Stimulated activated CD4-positive, alpha-beta T cell treated with anti-CD3 and anti-CD28 coated beads, Interleukin-1b, Interleukin-23, amount 100 ng/mL, for 1 hour (primary cell): ENCODE measurements at places on chromosomes 7 and 10.

GRCh38 chr7:150824379-150825177 is 24.0 kb downstream of the TMEM176A start:
- no peak for DNase-seq

DNA sequence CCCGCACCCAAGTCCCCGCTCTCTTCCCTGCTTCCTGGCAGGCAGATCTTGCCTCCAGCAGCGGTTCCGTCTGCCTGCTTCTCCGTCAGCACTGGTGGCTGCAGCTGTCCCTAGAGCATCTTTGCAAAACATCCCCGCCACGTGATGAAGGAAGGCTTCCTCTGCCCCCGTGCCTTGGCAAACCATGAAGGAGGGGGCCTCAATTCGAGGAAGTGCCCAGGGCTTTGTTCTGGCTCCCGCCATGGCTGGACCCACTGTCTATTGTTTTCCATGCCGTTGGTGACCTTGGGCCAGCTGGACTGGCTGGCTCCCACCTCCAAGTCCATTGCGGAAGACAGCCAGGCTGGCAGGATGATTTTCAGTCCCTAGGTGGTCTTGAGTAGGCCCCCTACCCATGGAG is 13.2 kb upstream of the AQP1 start:
- no peak for DNase-seq

DNA sequence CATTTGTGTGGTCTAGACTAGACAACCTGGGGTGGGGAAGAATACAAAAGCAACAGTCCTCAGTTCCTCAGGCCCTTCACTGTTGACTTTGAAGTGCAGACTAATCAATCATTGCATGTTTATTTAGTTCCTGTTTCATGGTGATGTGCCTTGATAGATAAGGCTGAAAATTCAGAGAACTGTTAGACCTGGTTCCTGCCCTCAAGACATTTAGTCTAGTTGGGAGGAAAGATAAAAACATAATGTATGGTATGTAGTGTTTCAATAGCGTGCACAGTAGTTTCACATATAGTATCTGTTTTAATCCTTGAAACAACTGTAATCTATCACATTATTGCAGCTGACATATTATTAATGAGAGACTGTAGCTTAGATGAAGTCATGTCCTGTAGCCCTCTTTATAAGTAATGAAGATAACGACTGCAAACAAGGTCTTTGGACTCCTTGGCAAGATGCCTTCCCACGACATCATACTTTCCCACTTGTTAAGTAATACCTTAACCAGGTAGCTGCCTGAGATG is 124.0 kb downstream of the CELF2 start:
- DNase-seq = no peak

DNA sequence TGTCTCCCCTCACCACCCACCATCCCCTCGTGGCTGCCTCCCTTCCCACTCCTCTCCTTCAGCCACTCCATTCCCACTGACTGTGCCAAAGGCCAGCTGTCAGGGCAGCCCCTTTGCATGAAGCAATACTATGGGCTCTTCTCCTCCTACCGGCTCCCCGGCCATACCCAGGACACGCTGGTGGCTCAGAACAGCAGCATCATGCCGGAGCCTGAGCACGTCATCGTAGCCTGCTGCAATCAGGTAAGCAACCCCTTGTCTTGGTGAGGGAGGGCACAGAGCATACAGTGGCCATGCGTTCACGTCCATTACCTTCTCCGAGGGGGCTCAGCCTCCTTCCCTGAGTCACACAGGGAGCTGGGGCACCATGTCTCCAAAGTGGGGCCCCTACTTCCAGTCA is 11.6 kb downstream of the CHAT start:
- no peak for DNase-seq

DNA sequence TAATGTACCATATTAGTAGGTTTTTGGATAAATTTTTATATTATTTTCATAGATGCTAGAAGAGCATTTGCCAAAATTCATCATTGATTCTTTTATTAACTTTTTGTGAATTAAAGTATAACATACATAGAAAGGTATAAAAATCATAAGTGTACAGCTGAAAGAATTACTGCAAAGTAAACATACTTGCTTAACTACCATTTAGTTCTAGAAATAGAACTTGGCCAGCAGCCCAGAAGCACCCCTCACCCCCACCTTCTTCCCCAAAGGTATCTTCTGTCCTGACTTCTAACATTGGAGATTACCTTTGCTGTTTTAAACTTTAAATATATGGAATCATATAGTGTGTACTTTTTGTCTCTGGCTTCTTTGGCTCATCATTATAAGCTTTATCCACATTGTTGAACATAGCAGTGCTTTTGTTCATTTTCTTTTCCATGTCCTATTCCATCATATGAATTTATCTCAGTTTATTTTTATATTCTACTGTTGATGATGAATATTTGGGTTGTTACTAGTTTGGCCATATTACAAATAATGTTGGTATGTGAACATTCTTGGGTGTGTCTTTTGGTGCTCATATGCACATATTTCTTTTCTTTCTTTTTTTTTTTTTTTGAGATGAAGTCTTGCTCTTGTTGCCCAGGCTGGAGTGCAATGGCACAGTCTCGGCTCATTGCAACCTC is 142.8 kb downstream of the ADK start:
- no peak for DNase-seq

DNA sequence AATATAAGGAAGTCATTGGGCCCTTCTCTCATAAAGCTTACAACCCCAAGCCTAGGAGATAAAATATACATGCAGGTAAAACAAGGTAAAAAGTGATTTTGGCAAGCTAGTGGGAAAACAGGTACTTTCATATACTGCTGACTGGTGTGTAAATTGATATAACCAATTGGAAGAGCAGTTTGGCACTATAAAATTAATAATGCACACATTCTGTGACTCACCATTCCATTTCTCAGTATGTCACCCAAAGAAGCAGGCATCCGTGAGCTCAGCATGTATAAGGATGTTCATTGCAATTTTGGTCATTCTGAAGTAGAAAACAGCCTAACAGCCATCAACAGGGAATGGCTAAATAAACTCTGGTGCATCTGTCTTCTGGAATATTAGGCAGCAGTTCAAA is 2.9 kb downstream of the MACROH2A2 start:
- no peak for DNase-seq
